GM12891 (cell line): ENCODE measurements at places on chromosomes 11 and 22.

DNA sequence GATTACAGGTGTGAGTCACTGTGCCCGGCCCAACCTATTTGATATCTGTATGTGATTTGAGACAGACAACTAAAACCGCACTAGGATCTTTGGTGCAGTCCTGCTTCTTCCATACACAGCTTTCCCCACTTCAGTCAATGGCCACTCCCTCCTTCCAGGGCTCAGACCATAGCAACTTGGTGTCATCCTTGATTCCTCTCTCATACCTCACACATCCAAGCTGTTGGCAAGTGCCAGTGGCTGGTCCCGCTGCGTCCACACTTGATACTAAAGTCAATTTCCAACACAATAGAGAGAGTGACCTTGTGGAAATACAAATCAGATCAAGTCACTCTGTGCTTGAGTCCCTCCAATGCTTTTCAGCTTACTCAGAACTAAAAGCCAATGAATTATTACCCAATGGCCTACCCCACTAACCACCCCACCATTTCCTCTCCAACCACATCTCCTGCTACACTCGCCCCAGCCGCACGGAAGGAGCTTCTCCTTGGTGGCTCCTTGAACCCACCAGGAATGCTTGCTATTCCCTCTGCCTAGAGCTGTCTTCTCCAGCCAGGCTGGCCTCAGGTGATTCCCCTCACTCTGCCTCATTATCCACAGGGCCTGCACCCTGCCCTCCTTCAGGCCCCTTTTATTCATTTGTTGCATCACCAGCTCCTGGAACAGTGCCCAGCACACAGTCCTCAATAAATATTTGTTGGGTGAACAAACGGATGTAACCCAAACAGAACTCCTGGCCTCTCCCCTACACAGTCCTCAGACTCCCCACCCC, 12.9 kb downstream of the ABTB2 start:
- no peak for DNase-seq

- DNase-seq: no peak
Measured at GRCh38 chr22:42111798-42112197, 18.8 kb downstream of the CYP2D6 start.

DNA sequence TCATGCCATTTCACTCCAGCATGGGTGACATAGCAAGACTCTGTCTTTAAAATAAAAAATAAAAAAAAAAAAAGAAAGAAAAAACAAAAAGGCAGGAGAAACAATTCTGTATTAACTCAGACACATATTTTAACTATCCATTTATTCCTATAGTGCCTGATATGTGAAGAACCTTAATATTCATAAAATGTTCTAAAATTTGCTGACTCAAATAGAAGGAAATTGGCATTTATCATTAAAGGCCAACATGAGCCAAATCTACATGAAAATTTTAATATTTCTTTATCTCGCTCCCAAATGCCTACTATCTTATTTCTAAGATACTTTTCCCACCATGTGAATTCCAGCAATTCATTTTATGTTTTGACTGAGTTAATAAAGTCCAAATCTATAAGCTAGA, 18.9 kb downstream of the PITPNB start:
- no peak for DNase-seq

- no peak for DNase-seq
Measured at GRCh38 chr11:12159351-12160099, 49.1 kb downstream of the MICAL2 start.
